Activated T-helper 9 cell treated with anti-CD3 and anti-CD28 coated beads, Interleukin-2, amount 50 U/mL, for 16 hours (primary cell): ENCODE measurements at places on chromosomes 13 and 19.

DNA sequence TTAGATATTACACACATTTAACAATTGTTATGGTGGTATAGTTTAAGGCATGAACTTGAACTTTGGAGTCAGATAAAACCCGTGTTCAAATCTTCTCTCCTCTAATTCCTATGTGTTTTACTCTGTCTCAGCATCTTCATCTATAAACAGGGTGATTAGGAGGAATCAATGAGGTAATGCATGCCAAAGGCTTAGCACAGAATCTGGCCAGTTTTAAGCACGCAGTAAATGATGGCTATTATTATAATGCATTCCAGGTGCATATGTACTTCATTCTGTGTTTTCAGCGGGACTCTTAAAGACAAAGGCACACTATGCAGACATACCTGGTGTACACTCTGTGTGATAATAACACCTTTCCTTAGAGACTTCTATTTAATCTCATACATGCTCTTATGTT lies 88.0 kb upstream of the FRY start:
- no peak for DNase-seq

DNA sequence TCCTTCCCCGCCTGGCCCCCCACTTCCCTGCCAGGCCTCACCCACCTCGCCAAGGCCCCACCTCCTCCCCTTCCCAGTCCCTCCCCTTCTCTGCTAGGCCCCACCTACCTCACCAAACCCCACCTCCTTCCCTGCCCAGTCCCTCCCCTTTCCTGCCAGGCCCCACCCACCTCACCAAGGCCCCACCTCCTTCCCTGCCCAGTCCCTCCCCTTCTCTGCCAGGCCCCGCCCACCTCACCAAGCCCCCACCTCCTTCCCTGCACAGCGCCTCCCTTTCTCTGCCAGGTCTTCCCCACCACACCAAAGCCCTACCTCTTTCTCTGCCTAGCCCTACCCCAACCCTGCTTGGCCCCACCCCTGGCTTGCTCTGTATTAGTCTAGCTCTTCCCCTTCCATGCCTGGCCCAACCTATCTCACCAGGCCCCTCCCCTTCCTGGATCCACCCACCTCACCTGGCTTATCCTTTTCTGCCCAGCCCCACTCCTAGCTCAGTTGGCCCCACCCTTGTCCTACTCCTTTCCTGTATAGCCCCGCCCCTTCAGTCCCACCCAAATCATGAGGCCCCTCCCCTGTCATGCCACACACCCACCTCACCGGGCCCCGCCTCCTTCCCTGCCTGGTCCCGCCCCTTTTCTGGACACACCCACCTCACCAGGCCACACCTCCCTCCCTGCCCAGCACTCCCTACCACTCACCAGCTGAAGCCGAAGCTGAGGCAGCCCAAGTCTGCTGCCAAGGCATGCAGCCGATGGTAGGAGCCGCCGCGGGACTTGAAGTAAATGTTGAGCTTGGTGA lies 16.2 kb downstream of the CERS1 start:
- no peak for DNase-seq

- no peak for DNase-seq
Observed at GRCh38 chr13:110233181-110233950, 73.6 kb downstream of the COL4A1 start.

GRCh38 chr19:2171349-2172145 lies 7.8 kb downstream of the DOT1L start:
- peak; percentile 79 for DNase-seq

DNA sequence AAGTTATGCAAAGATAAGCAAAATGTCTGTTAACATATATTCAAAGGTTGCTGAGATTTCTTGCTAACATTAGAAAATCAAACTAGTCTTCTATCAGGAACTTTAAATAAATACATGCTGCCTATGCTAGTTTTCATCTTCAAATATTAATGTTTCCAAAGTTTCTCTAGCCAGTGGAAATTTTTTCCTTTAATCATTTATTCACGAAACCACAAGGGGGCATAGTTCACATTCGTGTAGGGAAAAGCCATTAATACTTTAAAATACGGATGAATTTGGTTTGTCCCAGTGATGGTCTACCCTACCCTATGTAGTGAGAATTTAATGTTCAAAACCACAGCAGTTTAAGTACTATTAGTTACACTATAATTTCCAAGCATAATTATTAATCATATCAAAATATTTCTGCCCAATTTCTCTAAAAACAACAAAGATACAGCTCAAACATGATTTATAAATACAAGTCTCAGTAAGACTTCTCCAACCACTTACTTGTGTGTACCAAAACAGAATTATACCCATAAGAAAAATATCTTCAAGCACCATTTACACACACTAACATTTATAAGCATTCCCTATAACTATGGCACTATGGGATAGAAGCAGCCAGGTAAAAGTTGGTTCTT lies 16.2 kb downstream of the NUFIP1 start:
- DNase-seq, result no peak

DNA sequence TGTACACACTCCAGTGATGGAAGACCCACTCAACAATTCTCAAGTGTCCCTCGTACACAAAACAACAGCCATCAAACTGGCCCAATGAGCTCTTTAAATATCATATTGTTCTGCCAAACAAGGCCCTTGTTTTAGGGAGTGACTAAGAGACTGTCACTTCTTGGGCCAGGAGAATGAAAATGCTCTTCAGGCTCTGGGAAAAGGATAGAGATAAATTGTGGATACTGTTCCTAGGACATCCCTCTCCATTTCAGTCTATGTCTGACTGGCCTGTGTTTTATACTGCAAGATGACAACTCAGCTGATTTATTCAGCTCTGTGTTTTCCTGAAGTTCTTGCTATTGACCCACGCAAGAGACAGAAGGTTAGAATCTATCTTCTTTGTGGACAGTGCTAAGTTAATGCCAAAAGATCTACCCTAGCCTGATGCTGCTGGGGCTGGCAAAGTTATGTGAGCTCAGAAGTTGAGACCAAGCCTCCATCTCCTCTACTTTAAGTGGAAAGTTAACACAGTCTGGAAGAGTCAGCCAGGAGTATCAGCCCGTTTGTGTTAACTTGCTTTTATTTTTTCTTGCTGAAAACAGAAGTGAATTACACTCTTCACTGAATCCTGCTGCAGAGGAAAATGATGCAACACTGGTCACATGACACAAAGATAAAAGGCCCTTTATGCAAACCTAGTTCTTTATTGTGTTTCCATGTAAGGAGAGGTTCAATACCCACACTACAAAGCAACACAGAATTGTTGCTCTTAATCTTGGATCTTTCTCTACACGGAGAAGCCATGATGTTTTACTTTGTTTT lies 14.6 kb downstream of the FRY start:
- DNase-seq, result no peak

- no peak for DNase-seq
Observed at GRCh38 chr19:55027472-55028337, 10.4 kb downstream of the GP6 start.

GRCh38 chr19:29491995-29492577 lies 33.7 kb upstream of the VSTM2B start:
- no peak for DNase-seq

- DNase-seq, result no peak
Observed at GRCh38 chr19:54173951-54174834, 1.2 kb upstream of the TMC4 start.

DNA sequence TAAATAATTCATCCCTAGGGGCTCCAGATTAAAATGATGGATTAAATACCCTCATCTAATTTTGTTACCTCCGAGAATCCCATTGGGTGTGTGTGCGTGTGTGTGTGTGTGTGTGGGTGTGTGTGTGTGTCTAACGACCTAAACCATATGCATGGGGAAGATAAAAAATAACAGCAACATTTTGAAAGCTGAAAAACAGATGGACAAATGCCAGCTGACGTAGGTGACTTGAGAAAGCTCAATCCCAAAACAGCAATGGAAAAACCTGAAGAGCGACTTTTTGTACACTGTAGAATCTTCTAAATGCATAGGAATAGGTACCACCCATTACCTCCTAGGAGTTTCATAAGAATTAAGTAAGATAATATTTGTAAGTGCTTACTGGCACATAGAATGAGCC lies 8.7 kb upstream of the RPL21 start:
- DNase-seq, result no peak

GRCh38 chr19:55624109-55625003 lies at the start of gene ZNF784:
Gene ZNF784, minus strand, starts transcription at chr19:55624566. Its CDS starts 5 bp downstream, at chr19:55624561.
- DNase-seq, result peak; percentile 91

- no peak for DNase-seq
Observed at GRCh38 chr19:11265785-11266236, 3.5 kb upstream of the DOCK6 start.

GRCh38 chr13:102694937-102695336 lies at the start of gene METTL21C:
Gene METTL21C, minus strand, starts transcription at chr13:102695044. Its CDS starts 546 bp downstream, at chr13:102694498.
- DNase-seq, result no peak

DNA sequence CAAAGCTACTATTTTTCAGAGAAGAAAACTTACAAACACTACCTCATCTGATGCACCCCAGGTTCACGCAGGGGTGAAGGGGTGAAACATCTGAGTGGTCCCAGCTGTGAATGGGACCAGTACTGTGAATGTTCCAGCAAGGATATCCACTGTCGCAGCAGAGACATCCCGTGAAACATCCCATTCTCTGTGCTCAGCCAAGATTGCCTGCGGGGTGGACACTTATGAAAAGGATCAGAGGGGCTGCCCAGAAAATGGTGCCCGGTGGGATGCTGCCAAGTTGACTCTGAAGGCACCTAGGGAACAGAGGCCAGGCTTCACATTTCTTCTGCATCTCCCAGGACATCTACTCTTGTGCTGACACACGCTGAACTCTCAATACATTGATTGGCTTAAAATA lies 15.9 kb downstream of the IRS2 start:
- DNase-seq, result no peak

- DNase-seq, result no peak
Observed at GRCh38 chr19:53554804-53555203, 16.9 kb downstream of the ZNF331 start.

- DNase-seq, result no peak
Observed at GRCh38 chr13:20684546-20684945, 19.0 kb upstream of the IL17D start.

DNA sequence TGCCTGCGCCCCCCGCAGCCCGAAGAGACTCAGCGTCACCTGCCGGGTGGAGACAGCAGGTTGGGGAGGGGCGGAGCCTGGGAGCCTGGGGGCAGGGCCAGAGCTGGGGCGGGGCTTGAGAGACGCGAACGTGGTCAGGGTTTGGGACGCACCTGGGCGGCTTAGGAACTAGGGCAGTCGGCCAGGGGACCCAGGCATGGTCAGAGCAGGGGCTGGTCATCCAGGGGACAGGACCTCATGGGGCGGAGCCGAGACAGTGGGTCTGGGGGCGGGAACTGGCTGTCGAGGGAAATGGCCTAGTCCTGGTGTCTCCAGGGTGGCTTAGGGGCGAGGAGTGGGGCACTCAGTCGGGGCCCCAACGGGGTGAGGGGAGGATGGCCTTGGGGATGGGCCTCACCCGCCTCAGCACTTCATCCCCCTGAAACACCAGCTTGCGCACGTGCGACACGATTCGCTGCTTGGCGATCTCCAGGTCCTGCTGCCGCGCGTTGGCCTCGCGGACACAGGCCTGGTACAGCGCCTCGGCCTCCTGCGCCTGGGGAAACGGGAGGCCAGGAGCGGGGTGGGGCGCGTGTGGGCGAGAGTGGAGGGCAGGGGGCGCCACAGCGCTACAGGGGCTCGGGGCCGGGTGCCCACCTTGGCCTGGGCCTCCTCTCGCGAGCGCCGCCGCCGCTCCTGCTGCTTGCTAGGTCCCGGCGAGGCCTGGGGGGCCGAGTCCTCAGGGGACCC lies 5.8 kb downstream of the GMIP start:
- no peak for DNase-seq

- no peak for DNase-seq
Observed at GRCh38 chr13:106343836-106344235, 191.6 kb downstream of the EFNB2 start.

DNA sequence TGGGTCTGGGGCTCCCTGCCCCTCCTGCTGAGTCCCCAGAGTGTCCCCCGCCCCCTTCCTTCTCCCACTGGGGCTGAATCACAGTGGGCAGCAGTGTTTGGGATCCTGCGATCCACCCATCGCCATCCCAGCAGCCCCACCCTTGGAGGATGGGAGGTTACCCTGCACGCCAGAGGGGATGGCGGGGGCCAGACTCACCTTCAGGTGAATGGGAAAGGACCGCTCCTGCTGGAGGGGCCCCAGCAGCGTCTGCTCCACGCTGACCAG lies 569 bp downstream of the DLEU7 start:
- DNase-seq, result no peak

GRCh38 chr19:58585442-58586132 lies 12.5 kb upstream of the MZF1 start:
- no peak for DNase-seq

- DNase-seq, result no peak
Observed at GRCh38 chr13:77359171-77359570, 32.3 kb upstream of the MYCBP2 start.

GRCh38 chr13:68982961-68983619 lies 1124.5 kb upstream of the ATXN8OS start:
- no peak for DNase-seq

GRCh38 chr13:98941126-98941525 lies 36.7 kb downstream of the DOCK9 start:
- no peak for DNase-seq

DNA sequence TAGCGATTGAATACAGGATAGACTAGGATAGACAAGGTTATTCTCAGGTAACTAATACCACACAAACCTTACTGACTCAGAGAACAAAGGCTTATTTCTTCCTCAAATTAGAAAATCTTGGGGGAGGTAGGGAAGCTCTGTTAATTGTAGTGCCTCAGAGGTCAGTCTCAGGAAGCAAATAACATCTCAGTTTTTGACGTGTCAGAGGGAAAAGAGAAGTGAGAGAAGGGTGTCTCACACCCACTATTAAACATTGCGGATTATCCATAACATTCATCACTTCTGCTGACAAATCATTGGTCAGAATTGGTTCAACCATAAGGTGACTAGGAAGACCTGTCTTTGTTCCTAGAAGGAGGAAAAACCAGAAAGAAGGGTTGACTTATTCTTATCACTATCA lies 579.4 kb upstream of the MIR17HG start:
- no peak for DNase-seq

- no peak for DNase-seq
Observed at GRCh38 chr19:35045667-35046300, 4.3 kb downstream of the HPN start.

DNA sequence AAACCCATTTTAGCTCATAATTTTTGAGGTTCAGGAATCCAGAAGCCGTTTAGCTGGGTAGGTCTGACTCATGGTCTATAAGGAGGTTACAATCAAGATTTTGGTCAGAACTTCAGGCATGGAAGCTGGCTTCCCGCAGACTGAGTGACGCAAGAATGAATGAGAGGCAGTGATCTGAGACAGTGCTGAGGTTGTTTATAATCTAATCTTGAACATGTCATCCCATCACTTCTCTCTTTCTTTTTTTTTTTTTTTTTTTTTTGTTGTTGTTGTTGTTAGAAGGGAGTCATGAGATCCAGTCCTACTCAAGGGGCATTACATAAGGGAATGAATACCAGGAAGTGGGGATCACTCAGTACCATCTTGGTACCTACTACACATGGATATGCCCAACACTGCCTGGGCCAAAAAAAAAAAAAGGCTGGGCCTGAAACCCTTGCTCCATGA lies 217.4 kb downstream of the DLEU7 start:
- DNase-seq, result no peak

- no peak for DNase-seq
Observed at GRCh38 chr13:86579662-86580061, 780.4 kb upstream of the SLITRK6 start.

GRCh38 chr19:57615346-57615745 lies 1.3 kb downstream of the ZNF134 start:
- no peak for DNase-seq
